ENCODE measurements at places on chromosomes 16 and 17.

DNA sequence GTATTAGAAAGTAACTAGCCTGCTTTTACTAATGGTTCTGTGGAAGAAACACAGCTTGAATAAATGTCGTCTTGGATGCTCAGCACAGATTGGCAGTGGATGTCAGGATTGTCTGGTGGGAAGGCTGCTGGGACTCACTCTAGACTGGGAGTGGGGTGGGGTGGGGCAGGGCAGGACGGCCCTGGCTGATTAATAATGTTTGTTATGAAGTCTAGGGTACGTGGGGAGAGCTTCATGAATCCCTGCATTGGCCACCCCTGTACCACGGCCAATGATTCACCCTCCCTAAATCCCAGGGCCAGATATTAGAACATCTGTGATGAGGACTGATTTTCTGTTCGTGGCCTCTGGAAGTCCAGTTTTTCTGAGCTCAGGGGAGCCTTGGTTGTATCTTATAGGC lies 421.0 kb downstream of the WWOX start:
- no peak for DNase-seq

DNA sequence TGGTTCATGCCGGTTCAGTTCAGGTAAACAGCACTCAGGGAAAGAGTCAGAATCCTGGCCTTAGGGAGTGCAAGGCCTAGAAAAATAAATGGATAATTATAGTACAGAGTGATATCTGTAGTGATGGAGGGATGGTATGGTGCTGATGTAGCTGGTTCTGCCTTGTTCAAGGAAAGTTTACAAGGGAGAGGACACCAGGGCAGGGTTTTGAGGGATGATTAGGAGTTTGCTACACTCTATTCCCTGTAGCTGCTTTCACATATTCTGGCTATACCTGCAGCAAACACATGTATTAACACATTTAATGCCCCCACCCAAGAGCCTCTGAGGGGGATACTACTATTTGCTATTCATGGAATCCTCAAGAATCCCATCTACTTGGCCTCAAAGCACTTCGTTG lies 1.7 kb upstream of the NOS2 start:
- DNase-seq, result no peak

DNA sequence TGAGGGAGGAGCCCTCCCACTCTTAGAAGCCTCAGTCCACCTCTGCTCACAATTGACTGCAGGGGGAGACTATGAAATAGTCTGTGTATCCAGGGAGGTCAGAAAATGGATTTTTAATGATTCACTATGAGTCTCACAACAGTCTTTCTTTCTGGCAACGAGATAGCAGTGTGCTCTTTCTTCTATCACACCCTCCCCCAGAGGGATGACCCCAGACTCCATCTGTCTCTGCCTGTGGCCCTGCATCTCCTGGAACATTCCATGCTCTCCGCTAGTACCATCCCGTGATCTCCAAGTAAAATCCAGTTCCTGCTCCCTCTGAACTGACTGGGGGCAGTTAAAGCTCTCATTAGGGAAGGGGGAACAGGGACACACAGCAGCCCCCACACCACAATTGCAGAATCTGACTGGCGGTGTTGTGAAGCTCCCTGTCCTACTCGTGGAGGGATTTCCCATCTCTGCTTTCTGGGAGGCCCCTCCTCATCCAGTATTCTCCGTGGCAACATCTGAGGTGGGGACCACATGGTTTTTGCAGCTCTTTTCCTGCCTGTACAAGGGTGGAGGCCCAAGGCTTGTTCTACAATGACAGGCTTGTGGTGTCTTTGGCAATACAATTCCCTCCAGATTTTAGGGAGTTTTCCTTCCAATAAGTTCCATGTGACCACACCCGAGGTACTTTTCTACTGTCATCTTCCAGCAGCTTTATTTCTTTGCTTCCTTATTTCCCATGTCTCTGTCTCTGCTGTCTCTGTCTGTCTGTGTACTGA lies 19.4 kb downstream of the NATD1 start:
- DNase-seq, result no peak

GRCh38 chr17:752002-752619 lies at the start of gene GEMIN4:
Gene GEMIN4, minus strand, starts transcription at chr17:752264. Its CDS starts 122 bp downstream, at chr17:752142.
- peak; percentile 98 for DNase-seq

- no peak for DNase-seq
Measured at GRCh38 chr16:84785843-84786581, 33.8 kb upstream of the CRISPLD2 start.

GRCh38 chr17:16313139-16314090 lies 39.9 kb downstream of the CENPV start:
- no peak for DNase-seq

- peak; percentile 44 for DNase-seq
Measured at GRCh38 chr16:84144209-84144858, 643 bp downstream of the HSDL1 start.

All from activated naive CD4-positive, alpha-beta T cell treated with Interleukin-2 at 50 U/mL for 16 hours (primary cell).